ENCODE measurements at places on chromosomes 1 and 21.

DNA sequence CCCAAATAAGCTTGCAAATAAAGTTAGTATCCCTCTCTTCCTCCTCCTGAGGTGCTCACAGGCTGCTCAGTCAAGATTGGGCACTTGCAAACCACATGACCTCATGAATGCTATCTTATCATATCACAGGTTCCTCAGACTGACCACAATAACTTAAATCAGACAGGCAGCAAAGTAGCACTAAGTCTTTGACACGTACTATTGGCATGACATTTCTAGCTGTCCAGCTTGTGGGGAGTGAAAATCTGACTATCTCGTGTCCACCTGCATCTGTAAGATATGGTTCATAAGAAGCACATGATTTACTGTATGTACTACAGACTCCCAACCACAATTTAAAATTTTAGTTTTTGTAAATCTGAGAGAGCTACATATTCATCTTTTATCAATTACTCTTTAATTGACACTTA, 58.0 kb upstream of the GFI1 start:
- no peak for DNase-seq

DNA sequence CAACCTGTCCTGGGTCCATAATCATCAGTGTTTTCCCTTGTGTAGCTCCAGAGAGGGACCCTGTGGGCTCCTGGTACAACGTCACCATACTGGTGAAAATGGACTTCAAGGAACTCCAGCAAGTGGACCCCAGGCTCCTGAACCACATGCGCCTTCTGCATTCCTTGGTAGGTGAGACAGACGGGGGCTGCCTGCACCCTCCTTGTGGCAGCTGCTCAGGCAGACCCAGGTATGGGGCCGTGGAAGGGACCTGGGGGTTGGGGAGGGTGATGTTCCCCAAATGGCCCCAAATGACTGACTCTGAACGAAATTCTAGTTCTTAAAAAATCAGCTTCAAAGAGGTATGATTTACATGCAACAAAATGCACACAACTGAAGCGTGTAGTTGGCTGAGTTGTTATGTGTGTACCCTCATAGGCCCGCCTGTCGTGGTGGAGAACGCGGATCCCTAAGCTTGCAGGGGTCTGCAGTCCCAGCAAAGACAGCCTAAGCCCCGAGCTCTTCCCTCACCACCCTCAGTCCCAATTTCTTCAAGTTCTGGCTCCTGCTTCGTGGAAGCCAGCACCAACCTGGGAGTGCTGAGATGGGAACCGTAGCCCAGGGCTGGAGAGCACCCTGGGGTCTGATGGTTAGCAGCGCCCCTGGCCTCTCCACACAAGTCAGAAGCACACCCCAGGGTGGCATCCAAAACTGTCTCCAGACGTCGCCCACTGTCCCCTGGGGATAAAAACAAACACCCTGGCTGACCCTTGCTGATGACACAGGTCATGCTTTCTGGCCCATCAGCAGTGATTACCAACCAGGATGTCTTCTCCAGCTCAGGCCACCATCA, 14.3 kb downstream of the UMODL1 start:
- no peak for DNase-seq

- DNase-seq = peak; percentile 47
Observed at GRCh38 chr1:110210604-110211495, 736 bp downstream of the KCNC4 start.

DNA sequence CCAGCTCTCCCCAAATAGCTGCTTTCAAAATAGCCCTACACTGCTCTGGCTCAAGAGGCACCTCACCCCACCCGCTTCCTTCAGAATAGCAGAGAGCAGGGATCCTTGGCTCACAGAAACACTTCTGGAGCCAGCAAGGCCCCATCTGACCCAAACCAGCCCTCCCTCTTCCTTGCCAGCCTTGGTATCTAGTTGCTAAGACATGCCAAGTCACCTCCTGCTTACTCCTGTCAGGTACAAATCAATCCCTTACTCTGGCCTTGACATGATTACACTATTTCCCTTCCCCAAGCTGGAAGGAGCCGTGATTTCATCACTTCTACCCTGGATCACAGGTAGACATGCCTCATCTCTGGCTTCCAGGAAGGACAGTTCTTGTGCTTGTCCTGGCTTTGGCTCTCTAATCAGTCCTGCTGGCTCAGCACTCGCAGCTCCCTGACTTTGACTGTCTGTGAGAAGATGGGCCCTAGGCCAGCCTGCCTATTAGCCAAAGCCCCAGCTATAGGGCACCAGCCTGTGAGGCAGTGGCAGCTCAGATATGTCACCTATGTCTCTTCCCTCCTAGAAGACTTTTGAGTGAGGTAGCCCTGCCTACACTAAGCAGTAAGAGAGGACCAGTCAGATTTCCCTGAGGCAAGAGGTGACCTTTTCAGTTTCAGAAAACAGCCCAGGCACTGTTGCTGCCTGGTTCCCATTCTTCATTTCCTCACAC, 8.9 kb upstream of the MUTYH start:
- no peak for DNase-seq

GRCh38 chr1:223479718-223480425, 86.7 kb downstream of the CCDC185 start:
- peak; percentile 13 for DNase-seq

- no peak for DNase-seq
Observed at GRCh38 chr1:118841521-118841920, 146.6 kb downstream of the TBX15 start.

GRCh38 chr1:67429528-67430357, 459 bp downstream of the SERBP1 start:
- peak; percentile 54 for DNase-seq

GRCh38 chr1:92736395-92736794, 48.5 kb downstream of the EVI5 start:
- peak; percentile 4 for DNase-seq

DNA sequence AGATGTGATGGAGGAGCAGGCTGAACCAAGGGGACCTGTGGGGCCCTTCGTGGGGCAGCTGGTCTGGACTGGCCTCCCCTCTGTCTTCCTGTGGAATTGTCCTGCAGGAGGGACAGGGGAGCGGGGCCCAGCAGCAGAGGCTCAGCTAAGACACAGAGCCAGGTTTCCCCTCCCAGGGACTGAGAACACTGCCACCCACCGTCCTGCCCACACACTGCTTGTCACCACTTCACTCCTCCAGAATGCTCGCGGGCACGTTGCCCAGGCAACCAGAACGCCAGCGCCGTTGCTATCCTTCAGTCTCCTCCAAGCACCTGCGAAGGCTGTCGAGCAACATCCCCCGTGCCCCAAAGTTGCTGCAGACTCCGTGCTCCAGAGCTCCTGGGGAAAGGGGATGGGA, 46.4 kb downstream of the AJAP1 start:
- DNase-seq = peak; percentile 81

- no peak for DNase-seq
Observed at GRCh38 chr1:220511785-220512184, 16.2 kb upstream of the MARK1 start.

GRCh38 chr1:53129891-53130597, 12.4 kb downstream of the SLC1A7 start:
- DNase-seq = no peak

GRCh38 chr1:239976130-239976968, 115.3 kb upstream of the FMN2 start:
- DNase-seq = peak; percentile 79

DNA sequence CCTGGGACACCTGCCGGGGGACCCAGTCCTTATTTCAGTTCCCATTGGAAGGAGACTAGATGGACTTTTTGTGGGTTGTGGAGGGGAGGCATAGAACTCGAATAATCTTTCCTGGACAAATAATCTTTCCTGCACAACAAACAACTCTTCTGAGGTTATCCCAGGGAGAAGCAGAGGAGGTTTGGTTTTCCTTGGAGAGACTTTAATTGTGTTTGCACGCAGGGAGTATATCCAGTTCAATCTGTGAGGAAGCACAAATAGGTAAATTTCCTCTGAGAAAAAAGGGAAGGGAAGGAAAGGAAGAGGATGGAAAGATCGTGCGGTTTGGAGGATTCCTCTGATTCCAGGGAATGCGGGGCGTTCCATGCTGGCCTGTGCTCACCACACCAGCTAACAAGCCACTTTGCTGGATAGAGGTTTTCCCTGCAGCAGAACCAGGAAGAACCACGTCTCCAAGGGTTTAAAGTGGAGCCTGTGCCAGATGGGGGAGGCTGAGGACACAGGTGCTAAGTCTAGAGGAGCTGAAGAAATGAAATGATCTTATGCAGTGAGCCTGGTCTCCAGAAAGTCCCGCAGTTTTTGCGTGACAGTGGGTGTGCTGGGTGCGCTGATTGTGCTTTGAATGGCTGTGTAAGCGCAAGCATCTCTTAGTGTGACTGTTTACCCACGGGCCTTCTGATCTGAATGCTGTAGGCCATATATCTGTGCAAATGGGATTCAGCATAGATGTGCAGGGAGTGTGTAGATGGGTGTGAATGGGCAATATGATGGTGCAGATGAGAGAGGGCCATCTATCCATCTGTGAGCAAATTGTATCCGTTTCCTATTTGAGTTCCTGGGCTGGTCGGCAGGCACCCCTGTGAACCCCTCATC, 7.6 kb downstream of the PAX7 start:
- no peak for DNase-seq

Measured in brain (organoid and tissue), 16 donors.